ENCODE measurements at places on chromosomes 11 and 22.

GRCh38 chr22:22164541-22165272 lies 79.9 kb upstream of the VPREB1 start:
- DNase-seq: no peak

GRCh38 chr22:27867085-27867952 lies 51.7 kb downstream of the PITPNB start:
- peak; percentile 23 for DNase-seq

- DNase-seq: no peak
These were observed 4.3 kb upstream of the TEAD1 start for GRCh38 chr11:12669930-12670329.

- DNase-seq: no peak
These were observed 12.0 kb upstream of the PHLDA2 start for GRCh38 chr11:2940921-2941821.

DNA sequence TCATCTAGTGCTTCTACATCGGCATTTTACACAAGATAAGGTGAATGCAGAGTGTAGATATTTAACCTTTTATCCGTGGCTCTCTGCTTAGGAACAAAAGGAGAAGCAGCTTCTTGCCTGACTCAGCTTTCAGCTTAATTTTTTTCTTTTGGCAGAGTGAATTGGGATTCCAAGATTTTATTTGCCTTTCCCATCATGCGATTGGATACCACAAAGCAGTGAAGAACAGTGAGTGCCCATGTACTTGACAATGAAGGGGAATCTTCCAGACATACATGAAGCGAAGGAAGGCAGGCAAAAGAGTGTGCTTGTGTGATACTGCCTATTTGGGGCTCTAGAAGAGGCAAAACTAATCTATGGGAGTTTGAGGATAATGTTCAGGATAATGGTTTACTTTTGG lies 17.0 kb upstream of the CHKA start:
- no peak for DNase-seq

- DNase-seq: no peak
These were observed 18.8 kb upstream of the INCENP start for GRCh38 chr11:62104816-62105653.

GRCh38 chr11:44310463-44311272 lies 729 bp upstream of the ALX4 start:
- DNase-seq: no peak

- no peak for DNase-seq
These were observed 1390.5 kb upstream of the TENM4 start for GRCh38 chr11:80831374-80831773.

Data from stimulated activated CD4-positive, alpha-beta T cell treated with anti-CD3 and anti-CD28 coated beads, Interleukin-2, amount 100 ng/mL, for 24 hours (primary cell).